Stimulated activated CD4-positive, alpha-beta T cell treated with anti-CD3 and anti-CD28 coated beads, TNF-alpha, amount 100 ng/mL, for 4 hours (primary cell): ENCODE measurements at places on chromosomes 2 and 18.

DNA sequence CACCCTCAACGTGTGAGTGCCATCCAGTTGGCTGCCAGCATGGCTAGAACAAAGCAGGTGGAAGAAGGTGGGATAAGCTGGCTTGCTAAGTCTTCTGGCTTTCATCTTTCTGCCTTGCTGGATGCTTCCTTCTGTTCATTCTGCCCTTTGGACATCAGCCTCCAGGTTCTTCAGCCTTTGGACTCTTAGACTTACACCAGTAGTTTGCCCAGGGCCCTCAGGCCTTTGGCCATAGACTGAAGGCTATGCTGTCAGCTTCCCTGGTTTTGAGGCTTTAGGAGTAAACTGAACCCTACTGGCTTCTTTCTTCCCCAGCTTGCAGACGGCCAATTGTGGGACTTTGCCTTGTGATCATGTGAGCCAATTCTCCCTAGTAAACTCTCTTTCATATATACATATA, 155.0 kb upstream of the SERTAD2 start:
- DNase-seq = no peak

GRCh38 chr2:233079953-233080835, 20.1 kb downstream of the INPP5D start:
- DNase-seq = no peak

DNA sequence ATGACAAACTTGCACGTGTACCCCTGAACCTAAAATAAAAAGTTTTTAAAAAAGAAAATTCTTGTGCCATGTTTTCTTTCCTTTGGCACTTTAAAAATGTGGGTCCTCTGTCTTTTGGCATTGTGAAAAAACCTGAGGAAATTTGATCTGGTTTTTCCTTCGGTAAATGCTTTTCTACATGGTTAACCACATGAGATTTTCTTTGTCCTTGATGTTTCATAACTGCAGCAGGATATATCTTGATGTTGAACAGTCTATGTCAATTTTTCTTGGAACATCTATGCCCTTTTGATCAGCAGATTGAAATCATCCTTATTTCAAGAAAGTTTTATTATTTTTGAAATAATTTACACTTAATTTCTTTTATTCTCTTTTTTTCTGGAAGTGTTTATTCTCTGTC, 109.1 kb downstream of the TMEM17 start:
- no peak for DNase-seq

DNA sequence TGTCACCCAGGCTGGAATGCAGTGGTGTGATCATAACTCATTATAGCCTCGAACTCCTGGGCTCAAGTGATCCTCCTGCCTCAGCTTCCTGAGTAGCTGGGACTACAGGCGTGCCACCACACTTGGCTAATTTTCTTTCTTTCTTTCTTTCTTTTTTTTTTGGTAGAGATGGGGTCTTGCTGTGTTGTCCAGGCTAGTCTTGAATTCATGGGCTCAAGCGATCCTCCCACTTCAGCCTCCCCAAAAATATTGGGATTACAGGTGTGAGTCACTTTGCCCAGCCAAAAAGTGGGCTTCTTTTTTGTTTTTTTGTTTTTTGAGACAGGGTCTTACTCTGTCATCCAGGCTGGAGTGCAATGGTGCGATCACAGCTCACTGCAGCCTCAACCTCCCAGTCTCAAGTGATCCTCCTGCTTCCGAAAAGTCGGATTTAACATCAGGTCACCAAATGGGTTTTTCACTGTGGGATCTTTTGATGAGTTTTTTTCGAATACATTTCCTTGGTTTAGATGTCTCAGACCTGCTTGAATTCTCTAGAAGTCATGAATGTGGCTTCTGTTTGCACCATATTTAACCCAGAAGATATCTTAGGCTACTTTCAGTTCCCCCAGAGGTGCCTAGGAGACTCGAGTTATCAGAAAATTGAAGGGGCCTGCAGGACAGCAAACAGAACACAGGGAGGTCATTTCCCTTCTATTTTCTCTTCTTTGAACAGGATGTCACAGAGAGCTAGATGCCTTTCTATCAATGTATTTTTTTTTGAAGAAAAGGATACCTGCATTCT, 8.9 kb downstream of the RAB31 start:
- DNase-seq = no peak

- DNase-seq = no peak
Observed at GRCh38 chr2:119487434-119488244, 36.6 kb downstream of the SCTR start.

DNA sequence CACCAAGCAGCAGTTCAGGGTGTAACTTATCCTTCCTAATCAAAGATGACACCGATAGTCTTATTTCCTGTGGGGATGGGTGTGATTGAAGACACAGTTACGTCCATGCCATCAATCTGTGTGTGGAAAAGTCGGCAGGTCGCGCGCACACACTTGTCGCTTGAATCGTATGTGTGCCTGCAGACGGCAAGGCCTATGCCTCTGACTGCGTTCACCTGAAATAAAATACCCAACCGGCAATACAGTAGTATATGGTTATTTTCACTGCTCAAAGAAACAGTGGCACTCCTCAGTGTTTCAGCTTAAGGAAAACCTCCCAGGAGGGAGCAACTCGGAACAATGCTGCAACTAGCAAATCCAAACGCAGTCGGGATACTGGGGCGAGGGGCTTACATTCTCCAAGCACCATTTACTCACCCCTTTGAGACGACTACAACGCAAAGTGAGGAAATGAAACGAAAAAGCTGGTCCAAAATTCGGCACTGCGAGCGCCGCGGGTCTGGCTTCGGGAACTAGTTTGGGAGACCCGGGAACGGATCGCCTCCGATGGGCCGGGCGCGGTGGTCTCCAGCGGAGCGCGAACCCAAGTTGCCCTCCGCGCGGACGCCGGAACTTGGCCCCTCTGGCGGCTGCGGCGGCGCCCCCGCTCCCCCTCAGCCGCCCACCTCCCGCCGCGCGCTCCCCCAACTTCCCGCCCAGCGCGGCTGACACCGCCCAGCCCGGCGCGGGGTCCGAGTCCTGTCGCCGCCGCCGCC, 675 bp downstream of the PRKD3 start:
- peak; percentile 5 for DNase-seq

DNA sequence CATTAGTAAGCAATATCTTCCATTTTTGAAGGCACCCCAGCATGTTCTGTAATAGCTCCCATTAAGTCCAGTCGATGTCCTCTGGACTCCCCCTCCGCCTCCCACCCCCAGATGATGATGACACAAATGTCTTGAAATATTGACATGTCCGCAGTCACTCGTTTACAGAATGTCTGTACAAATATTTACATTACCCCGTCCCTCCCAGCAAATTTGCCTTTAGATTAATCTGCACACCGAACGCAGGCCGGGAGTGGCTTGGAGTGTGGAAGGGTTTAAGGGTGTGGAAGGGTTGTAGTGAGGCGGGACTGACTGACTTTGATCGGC, 853 bp upstream of the OSBPL6 start:
- DNase-seq = no peak

GRCh38 chr2:209648714-209649113, 122.9 kb upstream of the UNC80 start:
- DNase-seq = no peak

GRCh38 chr18:51610481-51610880, 413.0 kb upstream of the MEX3C start:
- DNase-seq = no peak

GRCh38 chr2:176270100-176270750, 983 bp downstream of the MTX2 start:
- no peak for DNase-seq

DNA sequence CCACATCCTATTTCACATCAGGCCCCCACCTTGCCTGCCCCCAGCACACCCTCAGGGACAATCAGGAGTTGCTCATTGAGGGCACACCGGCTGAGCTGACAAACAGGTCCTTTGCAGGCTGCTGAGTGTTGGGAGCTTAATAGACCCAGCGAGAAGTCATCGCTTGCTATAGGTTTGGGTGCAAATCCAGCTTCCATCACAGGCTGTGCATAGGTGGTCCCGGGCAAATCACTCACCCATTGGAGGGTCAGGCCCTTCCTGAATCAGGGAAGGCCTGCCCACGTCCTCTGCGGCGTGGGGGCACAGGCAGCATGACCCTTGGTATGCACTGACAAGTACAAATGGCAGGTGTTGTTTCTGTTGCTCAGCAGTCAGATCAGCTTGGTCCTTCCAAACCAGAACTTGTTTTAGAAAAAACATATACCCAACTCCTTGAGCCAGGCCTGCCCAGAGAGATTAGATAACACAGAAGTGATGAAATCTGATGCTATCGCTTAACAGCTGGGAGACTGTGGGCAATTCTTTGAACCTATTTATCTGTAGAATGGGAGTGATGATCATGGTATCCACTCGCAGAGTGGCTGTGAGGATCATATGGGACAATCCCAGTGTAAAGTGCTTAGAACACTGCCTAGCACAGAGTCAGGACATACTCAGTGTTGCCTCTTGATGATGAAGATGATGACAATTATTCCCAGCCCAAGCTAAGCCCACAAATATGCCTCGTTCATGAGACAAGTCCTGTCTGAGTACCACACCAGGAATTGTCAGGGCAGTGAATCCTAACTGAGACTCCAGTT, 34.9 kb downstream of the SMAD7 start:
- DNase-seq = no peak

GRCh38 chr18:14100503-14101286, 31.5 kb downstream of the ZNF519 start:
- DNase-seq = no peak

GRCh38 chr18:75427603-75428002, at the start of gene SMIM21:
SMIM21 (minus strand) TSS chr18:75427703; CDS start chr18:75427563, 140 bp downstream.
- no peak for DNase-seq

- DNase-seq = no peak
Observed at GRCh38 chr2:19671916-19672315, 229.9 kb downstream of the TTC32 start.

DNA sequence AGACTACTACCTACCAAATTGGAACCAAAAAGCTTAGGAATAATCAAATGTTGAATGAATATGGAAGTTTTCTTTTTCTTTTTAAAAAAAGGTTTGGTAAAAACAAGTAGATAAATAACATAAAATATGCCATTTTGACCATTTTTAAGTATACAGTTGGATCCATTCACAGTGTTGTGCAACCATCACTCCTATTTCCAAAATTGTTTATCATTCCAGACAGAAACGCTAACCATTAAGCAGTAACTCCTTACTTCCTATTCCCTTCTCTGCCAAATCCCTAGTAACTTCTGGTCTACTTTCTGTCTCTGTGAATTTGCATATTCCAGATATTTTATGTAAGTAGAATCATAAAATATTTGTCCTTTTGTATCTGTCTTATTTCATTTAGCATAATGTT, 39.8 kb downstream of the CD302 start:
- DNase-seq = no peak

DNA sequence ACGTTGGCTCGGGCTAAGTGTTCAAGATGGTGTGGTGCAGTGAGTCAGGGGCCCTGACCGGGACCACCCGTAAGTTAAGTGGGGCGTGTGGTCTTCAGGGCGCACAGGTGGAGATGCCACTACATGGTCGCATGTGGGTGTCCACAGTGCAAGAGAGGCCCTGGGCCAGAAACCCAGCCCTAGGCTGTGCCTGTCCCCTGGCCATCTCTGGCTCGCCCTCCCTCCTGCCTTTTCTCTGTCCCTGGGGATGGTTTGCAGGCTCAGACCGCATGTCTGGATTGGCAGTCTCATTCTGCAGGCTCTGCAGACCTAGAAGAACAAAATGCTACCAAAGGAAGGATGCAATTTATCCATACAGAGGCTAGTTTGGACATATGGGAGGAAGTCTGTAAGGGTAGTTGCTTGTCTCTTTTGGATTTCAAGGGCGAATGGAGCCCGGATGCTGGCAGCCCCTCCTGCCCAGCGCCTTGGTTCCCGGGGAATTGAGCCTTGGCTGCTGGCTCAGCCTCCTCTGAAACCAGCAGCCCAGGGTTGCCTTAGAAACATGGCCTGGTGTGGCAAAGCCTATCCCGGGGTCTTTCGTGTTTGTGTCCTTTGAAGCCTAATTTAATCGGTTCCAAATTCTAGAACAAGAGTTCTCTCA, 417.5 kb upstream of the HS6ST1 start:
- no peak for DNase-seq

DNA sequence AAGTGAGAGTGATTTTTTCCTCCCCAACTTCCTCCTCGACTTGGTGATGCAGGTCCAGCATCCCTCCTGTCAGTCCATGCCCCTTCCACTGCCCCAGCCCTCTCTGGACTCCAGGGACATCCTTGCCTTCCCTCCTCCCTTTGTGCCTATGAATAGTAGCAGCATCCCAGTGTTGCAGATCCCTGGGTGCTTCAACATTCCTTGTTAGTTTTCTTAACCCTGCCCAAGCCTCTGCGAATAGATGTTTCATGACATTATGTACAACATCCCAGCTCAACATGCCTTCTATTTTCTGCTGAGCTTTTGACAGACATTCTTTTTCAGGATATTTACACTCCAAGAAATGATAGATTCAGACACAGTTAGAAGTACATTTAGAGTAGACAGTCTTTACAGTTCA, 35.3 kb upstream of the CCDC150 start:
- DNase-seq = no peak

DNA sequence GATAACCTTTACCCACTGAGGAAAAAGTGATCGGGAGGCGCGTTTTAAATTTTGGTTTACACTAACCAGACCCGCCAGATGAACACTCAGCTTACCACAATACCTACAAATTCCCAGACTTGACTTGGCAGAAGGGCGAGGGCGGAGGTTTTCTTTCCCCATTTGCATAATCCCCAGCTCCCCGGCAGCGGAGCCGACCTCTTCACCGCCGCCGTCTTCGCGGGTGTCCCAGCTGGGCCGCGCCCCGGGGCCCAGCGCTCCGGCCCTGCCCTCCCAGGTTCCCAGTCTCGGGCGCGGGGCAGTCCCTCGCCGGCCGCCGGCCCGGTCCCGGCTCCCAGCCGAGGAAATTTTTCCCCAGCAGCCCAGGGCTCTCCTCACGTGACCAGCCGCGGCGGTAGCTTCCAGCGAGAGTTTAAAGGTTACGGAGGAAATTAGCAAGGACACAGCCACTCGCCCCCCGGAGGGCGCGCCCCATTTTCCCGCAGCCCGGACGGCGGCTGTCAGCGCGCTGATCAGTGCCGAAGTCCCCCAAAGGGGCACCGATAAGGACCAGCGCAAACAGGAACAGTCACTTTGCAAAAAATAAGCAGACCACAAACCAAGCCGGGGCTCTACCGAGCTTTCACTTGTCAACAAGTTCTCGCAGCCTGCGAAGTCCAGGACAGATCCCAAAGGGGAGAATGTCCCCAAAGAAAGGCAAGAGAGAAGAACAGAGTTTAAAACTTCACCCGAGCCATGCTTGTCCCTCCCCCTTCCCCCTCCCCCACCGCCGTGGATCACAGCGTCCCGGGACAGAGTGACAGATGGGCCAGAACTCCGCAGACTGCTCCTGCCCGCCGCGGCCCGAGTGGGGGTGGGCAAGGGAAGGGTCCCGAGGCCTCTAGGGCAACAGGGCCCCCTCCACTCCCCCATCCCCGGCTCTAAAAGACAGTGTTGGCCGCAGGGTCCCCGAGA, 1.3 kb upstream of the PRKCE start:
- peak; percentile 34 for DNase-seq

GRCh38 chr2:177489719-177490301, 97.2 kb downstream of the AGPS start:
- no peak for DNase-seq
